ENCODE measurements at places on chromosomes 12 and 14. TPM values are rescaled to one million over a fixed set of nuclear protein-coding genes. Genes with fewer than 3 reads are reported as not detected.

CLEC2A gene
- total RNA-seq, result not detected

SERPINA9 gene
- not detected for total RNA-seq

DAO gene
- total RNA-seq, result not detected

SPTB gene
- total RNA-seq, result under 0.01 TPM

IL22 gene
- not detected for total RNA-seq

LRRC9 gene
- not detected for total RNA-seq

KRT83 gene
- total RNA-seq, result not detected

A2M gene
- total RNA-seq, result 239 TPM

DPY19L2 gene
- 4.4 TPM for total RNA-seq

SERPINA5 gene
- total RNA-seq, result not detected

NGB gene
- not detected for total RNA-seq

SCAF11 gene
- 43.8 TPM for total RNA-seq
